ENCODE measurements at places on chromosomes 4 and X.

- no peak for DNase-seq
Measured at GRCh38 chr4:64771149-64771548, 361.9 kb upstream of the TECRL start.

DNA sequence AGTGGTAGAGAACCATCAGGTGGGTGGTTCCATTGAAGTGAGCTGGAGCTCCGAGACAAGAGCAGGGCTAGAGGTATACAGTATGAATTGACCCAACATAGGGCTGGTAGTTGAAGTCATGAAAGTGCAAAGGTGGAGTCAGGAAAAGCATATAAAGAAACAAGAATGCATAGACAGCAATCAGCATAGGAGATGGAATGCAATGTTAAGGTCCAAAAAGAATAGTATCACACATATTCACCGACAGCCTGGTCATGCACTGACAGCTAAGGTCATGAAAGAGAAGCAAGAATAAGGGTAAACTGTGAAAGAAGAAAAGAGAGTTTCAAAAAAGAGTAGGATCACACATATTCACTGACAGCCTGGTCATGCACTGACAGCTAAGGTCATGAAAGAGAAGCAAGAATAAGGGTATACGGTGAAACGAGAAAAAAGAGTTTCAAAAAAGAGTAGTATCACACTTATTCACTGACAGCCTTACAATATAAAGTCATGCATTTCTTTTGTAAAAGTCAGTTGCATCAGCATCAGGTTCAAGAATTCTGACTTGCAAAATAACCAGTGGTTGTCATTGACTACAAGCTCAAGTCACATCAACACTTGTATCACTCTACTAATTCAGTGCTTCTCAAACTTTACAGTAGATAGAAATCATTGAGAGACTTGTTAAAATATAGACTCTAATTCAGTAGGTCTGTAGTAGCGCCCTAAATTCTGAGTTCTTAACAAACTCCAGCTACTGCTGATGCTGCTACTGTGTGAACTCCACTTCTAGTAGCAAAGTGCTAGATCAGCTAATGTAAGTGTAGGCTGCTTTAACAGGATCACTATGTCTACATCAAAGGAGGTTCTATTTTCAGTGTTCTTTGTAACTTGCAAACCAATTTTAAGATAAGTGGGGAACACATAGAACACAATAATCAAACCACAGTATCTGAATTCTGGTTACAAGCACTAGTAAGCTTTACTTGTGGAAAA is 221.9 kb downstream of the PDGFC start:
- no peak for DNase-seq

DNA sequence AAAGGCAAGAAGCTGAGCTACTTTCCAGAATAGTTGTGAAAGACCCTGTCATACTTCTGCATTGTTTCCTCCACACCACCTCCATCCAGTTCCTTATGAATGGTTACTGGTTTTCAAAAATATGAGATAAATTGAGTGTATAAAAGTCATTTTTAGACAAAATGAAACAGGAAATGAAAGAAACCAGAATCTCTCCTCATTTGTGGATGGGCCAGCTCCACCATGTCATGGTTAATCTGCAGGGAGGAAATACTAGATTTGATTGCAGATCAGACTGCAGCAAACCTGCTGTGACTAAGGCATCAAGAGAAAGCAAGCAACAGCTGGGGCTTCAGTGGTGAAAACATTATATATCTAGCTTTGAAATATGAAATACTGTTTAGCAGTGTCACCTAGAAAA is 23.8 kb downstream of the F9 start:
- no peak for DNase-seq

GRCh38 chrX:71637848-71638247 is 19.5 kb upstream of the CXCR3 start:
- DNase-seq = no peak

- DNase-seq = no peak
Measured at GRCh38 chrX:19704132-19704531, 183.3 kb downstream of the SH3KBP1 start.

GRCh38 chrX:54447461-54447860 is 7.3 kb downstream of the TSR2 start:
- DNase-seq = no peak

GRCh38 chr4:93776386-93777080 is 52.0 kb upstream of the ATOH1 start:
- DNase-seq = no peak

- no peak for DNase-seq
Measured at GRCh38 chrX:124796989-124797388, 450.6 kb downstream of the SH2D1A start.

DNA sequence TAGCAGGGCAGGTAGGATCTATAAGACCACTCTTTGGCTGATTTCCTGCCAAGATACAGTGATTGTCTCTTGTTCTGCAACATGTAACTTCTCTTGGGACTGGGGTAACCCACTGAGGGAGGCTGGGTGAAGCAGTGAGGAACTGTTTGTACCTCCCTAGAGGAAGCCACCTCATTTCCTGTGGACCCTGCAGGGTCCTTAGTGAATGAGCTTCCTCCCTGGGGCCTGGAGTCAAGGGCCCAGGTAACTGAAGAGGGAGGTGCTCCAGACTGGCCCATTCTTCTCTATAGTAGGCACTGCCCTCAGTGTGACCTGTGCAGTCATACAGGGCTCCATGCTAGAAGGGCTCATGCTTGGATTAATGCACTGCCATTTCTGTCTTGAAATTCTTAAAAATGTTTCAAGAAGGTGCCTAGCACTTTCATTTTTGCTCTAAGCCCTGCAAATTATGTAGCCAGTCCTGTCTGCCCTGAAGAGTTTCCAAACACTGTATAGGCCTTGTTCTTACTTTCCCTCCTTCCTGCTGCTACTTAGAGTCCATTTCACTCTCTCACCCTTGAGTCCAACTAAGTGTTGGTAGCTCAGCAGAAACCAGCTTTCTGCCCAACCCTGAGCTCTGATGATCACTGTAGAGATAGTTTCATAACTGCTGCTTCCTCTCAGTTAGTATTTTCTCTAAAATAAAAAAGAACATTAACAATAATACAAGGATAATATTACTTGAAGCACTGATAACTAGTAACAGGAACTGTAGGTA is 8.5 kb upstream of the GRIA3 start:
- DNase-seq = no peak

GRCh38 chr4:2882341-2882740 is 38.7 kb downstream of the ADD1 start:
- no peak for DNase-seq

- DNase-seq = no peak
Measured at GRCh38 chr4:139299536-139299935, 1.8 kb upstream of the NAA15 start.

DNA sequence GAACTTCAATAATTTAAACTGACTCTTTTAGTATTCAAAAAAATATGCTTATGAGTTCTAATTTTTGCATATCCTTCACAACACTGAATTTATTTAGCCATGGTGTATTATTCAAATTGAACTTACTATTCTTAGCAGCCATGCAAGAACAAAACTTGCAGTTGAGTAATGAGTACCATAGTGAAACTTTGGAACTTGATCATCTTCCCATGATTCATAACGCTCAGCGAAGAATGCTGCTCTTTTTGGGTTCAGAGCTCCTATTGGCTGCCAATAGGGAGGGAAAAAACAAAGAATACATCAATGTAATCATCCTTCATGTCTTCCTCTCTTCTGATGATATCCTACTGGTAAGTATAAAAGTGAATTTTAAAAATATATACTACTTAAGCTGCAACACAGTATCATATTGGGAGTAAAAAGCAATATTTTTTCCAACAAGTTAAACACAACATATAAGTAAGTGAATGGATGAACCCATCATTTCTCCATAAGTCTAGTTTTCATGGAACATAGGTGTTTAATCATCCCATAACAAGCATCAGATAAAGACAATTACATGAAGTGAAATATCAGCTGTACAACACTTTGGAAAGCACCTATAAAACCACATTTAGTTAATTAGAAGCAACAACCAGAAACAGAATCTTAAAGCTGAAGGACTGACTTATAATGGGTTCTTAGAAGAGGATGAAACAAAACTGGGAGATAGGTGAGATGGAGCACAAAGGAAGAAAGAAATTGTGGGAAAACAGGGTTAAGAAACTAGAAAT is 145.2 kb upstream of the MAB21L2 start:
- DNase-seq = no peak

GRCh38 chr4:142656178-142656577 is 189.9 kb downstream of the INPP4B start:
- DNase-seq = no peak

DNA sequence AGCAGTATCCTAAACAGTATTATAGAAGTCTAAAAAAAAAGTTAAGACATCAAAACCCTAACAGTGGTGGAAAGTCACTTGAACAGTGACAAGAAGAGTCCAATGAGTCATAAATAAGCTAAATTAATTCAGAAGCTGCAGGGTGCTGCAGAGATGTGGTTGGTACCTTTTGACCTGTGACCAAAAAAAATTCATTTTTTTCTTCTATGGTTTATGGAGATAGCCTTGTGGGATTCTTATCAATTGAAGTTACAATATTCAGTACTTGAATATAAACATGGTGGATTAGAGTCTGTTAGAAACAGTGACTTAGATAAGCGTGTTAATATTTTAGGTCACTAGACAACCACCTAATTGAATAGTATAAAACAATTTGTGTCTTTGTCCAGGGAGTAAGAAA is 35.4 kb downstream of the CCSER1 start:
- no peak for DNase-seq

DNA sequence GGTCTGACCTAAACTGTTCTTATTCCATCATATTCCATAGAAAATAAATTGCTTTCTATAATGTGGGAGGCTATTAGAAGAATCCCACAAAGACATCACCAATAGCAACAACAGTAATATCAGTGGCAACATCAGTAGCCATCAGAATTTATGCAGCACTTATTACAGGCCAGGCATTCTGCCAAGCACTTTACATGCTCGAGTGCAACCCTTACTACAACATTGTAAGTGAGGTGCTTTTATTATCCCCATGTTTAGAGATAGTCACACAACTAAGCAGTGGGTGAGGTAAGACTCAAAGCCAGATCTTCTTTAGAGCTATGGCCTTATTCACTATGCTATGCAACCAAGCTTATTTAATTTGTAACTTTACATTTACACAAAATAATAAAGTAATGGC is 317.1 kb upstream of the BMP3 start:
- DNase-seq = no peak

All from GM18507 (cell line).